Nucleus accumbens (tissue), 56 donors: ENCODE measurements at places on chromosomes 3 and 15.

GRCh38 chr15:101168898-101169494 is 82.9 kb downstream of the CHSY1 start:
- DNase-seq = no peak

DNA sequence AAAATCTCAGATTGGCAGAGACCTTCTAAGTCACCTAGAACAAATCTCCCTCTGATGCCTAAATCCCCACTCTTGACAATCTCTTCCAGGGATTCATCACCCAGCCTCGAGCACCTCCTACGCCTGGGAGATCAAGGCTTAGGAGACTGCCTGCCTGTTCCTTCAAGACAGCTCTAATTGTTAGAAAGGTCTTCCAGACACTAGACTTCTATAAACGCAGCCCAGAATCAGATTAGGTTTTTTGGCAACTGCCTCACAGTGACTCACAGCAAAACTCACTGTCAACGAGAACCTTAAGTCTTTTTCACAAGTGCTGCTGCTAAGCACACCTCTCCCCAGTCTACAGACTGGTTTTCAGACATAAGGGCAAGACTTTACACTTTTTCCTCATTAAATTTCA is 23.1 kb downstream of the SRGAP3 start:
- no peak for DNase-seq

GRCh38 chr3:158074591-158074990 is 31.6 kb downstream of the SHOX2 start:
- no peak for DNase-seq

DNA sequence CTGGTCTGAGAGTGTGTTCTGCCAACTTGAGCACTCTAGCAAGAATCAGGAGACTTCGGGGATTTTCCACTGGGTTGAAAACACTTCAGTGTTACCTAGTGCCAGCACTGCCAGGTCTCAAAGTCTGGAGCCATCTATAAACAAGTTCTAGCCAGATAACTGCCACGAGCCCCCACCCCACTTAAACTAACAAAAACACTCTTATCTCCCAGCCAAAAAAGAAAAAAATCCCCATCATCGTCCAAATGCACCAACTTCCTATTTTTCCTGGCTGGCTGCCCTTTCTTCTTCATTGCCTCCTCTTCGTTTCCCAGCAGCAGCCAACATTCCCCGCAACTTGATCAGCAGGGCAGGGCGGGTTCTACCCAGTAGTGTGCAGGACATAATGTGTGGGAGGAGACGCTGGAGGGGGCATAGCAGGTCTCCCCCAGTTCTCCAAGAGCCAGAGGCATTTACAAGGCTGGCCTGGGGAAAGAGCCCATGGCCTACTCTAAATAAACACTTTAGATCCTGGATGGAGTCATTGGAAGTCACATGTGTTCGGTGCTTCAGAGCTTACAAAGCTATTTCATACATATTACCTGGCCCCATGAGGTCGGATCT is 29.5 kb downstream of the C2CD4B start:
- no peak for DNase-seq

- no peak for DNase-seq
Measured at GRCh38 chr3:17945018-17945798, 202.8 kb upstream of the TBC1D5 start.

GRCh38 chr3:155412904-155413303 is 119.4 kb upstream of the STRIT1 start:
- DNase-seq = no peak

DNA sequence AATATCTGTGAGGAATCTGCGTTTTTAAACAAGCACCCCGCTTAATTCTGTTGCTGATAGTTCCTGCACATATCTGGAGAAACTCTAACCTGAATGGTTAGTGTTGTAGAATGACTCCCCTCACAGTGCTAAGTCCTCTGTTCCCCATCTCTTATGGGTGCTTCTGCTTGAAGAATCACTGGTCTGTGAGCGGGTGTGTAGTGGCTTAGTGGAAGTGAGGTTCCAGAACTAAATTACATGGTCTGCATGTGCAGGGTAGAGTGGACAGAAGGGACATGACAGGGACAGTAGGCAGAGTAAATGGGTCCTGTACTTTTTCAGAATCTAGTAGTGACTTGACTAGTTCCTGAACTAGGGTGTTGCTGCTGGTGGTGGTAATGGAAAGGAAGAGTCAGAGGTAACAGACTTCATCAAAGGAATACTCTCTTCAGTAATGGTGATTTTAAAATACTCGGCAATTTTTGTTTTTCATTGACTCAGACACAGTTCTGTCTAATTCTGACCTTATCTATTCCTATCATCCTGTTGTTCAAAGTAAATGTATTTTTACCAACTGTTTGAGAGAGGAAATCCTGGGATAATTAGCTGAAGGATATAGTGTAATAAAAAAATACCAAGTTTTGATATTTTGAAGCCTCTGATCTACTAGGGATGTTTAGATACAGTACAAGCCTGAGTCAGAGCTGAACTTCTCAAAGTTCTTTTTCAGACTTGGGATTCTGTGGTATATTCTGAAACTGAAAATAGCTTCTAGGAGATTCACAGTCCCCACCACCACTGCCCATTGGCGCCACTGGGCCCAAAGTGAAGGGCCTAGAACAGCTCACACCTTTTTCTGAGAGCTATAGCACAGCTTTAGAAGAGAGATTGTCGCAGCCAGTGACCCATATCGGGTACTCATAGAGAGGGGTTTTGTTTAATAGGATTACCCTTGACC is 55.5 kb downstream of the FNDC3B start:
- no peak for DNase-seq

DNA sequence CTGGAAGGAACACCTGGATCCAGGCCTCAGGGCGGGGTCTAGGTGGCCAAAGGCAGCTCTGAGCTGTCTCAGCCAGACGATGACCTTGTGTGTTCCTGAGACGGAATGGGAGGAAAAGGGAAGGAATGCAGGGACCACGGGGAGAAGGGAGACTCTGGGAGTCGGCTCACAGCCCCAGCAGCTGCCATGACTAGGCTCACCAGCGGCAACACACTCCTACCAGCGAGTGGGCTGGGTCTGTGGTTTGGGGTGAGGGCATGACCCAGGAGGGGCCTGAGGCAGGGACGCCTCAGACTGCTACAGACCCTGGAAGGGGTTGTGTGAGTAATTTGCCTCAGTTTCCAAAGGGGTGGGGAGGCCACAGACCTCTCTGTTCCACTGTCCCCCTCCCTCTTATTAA is 19.8 kb downstream of the IQSEC1 start:
- DNase-seq = no peak

GRCh38 chr3:160649596-160649995 is 27.4 kb upstream of the ARL14 start:
- DNase-seq = no peak

DNA sequence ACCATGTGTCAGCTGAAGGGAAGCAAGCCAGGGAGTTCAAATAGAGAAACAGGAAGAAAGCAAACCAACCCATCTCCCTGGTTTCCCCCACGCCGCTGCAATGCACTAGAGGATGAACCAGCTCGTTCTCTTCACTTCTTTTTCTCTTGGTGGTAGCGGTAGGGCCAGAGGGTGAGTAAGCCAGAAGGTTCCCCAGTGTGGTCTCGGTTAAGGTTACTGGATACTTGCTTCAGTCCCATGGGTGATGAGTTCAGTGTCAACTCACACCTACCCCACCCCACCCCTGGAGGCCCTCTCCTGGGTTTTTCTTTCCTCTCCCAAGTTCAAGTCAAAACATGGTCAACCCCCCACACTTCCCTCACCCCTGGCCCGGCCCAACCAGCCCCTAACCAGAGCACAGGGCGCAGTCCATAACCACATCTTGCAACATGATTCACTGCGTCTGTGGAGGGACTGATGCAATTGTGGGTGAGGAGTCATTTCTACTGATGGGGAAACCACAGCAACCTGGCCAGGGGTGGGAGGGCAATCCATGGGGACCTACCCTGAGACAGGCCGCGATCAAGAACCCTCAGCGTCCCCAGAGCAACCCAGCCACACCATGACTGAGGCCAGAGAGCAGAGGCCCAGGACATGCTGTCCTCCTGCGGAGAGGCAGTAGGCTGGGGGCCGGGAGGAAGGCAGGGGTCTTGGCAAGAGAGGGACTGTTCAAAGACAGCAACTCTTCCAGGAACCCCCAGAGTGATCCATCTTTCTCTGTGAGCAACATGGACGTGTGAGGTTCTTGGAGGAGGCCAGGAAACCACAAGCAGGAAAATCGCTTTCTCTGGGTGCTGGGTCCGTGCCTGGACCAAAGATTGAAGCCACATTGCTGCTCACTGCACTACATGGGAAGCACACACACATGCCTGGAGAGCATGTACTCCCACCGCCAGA is 276.6 kb downstream of the UACA start:
- DNase-seq = peak; percentile 18

DNA sequence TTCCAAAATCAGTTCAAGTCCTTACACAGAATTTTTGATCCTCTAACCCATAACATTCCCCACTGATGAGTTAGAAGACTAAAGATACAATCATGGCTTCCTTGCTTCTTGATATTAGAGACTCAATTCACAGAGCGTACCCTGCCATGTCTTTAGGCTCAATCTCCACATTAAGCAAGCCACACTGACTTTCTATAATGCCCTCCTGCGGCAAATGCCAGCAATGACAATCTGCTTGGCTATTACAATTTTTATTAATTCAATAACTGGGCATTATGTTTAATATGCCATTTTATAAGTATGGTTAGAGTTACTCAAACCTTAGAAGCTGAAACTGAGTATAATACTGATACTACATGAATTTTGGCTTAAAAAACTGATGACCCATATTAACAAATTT is 479.7 kb upstream of the NR2F2 start:
- no peak for DNase-seq

DNA sequence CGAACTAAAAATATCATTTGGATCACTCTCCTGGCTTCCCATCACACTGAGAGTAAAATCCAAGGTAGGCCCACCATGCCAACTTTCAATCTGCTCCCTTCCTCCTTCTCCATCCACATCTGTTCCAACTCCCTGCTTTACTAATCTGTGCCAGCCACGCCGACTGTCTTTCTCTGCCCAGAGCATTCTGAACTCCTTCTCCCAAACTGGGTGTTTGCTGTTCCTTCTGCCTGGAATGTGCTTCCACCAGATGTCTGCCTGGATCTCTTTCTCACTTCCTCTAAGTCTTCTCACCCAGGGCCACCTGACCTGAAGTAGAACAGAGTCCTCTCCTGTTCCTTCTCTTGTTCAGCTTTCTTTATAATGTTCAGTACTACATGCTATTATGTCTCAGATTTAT is 5.6 kb upstream of the ARL8B start:
- DNase-seq = no peak

- DNase-seq = no peak
Measured at GRCh38 chr3:48851407-48851806, 3.7 kb upstream of the PRKAR2A start.

DNA sequence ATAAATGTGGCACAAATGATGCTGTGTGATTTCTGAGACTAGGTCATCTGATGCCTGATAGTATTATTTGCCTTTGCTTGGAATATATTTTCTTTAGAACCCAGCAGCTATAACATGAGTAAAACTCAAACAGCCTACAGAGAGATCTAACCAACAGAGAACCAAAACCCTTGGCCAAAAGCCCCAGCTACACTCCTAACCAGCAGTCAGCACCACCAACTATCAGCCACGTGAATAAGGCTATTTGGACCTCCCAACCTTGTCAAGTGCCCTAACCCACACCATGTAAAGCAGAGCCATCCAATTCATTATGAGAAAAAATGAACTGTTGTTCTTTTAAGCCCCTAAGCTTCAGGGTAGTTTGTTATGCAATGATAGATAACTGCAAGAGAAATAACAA is 114.6 kb upstream of the MELTF start:
- DNase-seq = no peak

- DNase-seq = no peak
Measured at GRCh38 chr3:101851850-101852714, 2.8 kb downstream of the NFKBIZ start.

DNA sequence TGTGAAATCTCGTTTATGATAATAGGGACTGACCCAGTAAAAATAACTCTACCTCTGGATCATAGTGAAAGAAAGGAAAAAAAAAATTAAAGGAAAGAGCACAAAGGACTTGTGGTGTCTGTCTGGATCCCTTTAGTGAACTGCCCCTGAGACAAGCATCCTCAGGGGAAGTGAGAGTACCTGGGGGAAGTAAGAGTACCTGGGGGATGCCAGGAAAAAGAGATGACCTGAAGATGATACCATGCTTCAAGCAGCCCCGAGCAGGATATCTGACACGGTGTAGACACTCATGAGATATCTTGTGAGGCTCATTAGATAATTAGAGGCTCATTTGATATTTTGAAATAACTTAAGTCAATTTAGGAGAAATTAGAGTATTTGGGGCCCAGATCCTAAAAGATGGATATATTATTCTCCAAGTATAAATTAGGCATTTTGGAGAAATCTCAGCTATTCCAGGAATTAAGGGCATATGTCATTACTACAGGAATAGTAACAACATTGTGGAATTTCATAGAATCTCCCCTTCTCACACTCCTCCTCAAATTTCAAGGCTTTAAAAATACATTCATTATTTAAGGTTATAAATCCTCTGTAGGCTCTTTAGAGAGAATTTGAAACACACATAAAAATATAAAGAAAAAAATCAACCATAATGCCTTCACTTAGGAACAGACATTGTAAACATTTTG is 36.3 kb upstream of the PSMD6 start:
- DNase-seq = no peak

DNA sequence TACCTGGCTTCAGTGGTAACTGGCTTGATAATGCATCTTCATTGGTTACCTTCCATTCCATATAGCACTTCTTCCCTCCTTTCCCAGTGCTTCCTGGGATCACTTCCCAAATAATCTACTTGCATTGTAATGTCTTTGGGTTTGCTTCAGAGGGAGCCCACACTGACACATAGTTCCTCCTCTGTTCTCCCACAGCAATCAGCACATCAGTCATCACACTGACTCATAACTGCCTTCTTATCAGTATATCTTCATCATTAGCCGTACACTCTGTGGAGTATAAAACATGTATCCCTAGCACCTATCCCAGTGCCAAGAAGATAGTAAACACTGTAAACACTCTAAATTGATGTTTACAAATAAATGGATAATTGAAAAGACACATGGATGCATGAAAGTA is 91.4 kb upstream of the SCN10A start:
- no peak for DNase-seq

DNA sequence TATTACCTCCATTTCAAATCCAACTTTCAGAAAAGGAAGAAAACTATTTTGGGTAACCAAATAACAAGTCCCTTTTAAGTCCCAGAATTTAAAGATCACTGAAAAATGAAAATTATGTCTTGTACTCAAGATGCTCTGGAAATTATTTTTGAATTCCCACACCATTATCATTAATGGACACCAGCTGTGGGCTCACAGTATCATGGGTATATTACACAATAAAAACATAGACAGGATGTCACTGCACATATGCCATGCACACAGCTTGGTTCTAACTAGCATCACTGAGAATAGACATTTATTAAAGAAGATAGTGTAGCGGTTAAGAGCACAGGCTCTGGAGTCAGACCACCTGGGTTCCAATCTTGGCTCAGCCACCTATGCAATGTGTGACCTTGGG is 130.4 kb downstream of the FRMD5 start:
- DNase-seq = no peak
